ENCODE measurements at places on chromosomes 12 and 14.

DNA sequence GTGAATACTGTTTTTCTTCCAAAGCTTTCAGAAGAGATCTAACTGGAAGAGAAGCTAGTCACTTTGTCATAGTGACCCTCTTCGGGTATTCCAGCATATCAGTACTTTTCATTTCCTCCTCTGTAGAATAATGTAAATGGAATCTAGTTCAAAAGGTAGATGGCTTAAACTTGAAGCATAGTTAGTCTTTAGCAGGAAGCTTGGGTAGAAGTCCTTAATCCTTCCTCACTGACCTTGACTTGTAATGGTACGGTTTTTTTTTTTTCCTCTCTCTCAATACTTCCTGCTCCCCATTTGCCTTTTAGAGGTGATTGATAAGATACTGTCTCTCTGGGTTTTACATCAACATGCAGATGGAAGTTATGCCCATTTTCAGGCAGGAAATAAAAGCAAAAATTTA is 1.7 kb downstream of the FBXO34 start:
- no peak for DNase-seq

GRCh38 chr14:94395282-94395887 is 7.0 kb upstream of the SERPINA1 start:
- no peak for DNase-seq

DNA sequence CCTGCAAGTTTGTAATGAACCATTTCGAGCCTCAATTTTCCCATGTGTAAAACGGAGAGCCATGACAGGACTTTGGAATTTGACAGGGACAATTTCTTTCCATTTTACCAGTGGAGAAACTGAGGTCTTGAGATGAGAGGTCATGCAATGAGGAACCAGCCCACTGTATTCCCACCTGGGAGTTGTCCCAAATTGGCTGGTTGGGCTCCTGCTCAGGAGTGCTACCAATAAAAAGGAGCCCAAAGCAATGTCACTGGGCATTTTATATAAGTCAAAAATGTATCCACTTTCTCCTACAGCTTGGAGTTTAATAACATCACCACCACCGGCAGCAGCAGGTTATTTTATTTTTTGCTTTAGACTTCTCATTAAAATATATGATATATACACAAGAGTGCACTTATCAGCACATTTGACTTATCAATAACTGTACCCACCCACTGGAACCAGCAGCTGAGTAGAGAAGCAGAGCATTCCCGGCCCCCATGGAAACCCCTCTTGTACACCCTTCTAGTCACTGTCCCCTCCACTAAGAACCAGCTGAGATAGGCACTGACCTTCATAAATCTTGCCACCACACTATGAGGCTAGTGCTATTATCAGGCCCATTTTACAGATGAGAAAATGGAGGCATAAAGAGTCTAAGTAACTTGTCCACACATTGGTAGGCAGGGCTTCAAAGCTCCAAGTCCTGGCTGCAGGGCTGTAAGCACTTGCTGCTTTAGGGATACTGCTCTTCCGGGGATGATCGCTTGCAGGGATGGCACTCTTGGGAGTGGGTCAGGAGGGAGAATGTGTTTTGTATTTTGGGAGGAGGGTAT is 25.3 kb upstream of the RBM19 start:
- DNase-seq, result no peak

DNA sequence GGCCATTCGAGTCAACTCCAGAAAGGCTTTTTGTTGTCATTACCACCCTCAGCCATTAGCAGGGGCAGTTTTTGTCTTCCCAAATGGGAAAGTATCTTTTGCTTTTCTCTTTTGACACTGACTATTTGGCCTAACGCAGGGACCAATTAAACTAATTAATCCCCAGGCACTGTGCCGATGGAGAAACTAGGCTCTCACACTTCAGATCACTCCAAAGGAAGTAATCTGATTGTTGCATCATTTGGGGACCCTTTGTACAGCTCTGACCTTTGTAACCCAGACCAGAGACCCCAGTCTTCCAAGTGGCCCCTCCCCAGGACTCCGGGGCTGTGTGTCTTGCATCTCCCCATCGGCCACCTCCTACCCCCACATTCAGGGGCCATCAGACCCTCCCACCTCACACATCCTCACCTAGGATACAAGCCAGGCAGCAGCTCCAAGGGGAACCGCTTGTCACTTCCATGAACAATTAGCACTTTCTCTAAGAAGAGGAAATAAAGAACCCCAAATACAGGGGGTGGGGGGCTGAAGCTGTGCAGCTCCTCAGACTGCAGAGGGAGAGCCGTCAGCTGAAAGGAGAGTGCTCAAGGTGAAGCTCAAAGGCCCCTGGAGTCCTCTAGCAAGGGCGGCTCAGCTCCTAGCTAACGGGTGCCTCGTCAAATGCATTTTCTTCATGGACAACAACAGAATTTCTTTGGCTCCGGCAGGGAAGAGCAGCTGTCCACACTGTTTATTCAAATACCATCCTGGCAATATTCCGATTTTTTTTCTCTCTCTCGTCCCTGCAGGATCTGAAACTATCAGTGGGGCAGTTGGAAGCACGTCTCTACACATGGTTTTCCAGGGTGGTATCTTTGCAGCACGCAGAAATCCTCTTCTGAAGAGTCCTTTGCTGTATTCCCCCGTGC is 64.3 kb upstream of the DIO3 start:
- DNase-seq, result no peak
